ENCODE measurements at places on chromosomes 1 and 21. TPM values are rescaled to one million over a fixed set of nuclear protein-coding genes. Genes with fewer than 3 reads are reported as not detected.
A peak's percentile ranks its signal among the peaks of the same experiment; 100 is the strongest.

DNA sequence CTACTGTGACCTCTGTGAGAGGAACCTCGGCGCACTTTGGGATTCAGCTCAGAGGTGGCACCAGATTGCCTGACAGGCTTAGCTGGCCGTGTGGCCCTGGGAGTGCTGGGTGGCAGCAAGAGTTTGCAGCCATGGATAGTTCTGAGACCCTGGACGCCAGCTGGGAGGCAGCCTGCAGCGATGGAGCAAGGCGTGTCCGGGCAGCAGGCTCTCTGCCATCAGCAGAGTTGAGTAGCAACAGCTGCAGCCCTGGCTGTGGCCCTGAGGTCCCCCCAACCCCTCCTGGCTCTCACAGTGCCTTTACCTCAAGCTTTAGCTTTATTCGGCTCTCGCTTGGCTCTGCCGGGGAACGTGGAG lies 67.5 kb downstream of the DISC1 start:
- H3K27ac ChIP-seq: no peak overlapping the region
- no peak overlapping the region for H3K4me3 ChIP-seq
- H3K36me3 ChIP-seq: no peaks in the 10 kb centered on the region
- no peak for DNase-seq
- no peaks in the 10 kb centered on the region for H3K27me3 ChIP-seq
- H3K4me1 ChIP-seq: no peaks in the 10 kb centered on the region

Gene PHACTR4
- 23.9 TPM for total RNA-seq

- peaks cover 2% of the 10 kb centered on the region for H3K4me1 ChIP-seq
- no peak for DNase-seq
- H3K27ac ChIP-seq: no peak overlapping the region
- H3K36me3 ChIP-seq: peaks cover 43% of the 10 kb centered on the region
- H3K4me3 ChIP-seq: no peak overlapping the region
Observed at GRCh38 chr1:161834967-161835550, 68.9 kb downstream of the ATF6 start.

Gene ATP1A2
- total RNA-seq: not detected

DNA sequence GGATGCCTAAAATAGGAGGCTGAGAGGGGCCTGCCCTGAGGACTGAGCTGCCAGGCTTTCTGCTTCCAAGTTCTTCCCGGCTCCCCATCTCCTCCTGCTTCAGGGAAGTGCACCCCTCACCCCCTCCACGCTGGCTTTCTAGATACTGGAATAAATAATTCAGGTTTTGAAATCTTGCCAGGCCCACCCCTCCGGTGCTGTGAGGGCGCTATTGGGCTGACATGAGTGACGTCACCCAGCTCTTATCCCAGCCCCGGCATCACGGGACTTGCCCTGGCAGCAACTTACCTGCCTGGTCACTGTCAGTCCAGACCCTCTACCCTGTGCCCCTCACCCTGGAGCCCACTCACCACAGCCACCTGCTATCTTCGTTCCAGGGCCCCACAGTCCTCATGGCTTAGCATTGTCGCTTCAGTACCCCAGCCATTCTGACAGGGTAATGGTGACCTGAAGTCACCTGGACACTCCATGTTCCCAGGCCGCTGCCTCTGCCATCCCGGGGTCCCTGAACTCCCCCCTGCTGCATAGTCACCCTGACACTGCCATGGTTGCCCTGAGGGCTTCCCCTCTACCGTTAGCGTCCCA lies 819 bp upstream of the GPR3 start:
- peak overlapping the region; percentile 84 for H3K4me3 ChIP-seq
- peak; percentile 48 for DNase-seq
- peak overlapping the region; percentile 92 for H3K27ac ChIP-seq
- H3K4me1 ChIP-seq: peaks cover 7% of the 10 kb centered on the region
- no peaks in the 10 kb centered on the region for H3K36me3 ChIP-seq

Gene AMY1B
- not detected for total RNA-seq

DNA sequence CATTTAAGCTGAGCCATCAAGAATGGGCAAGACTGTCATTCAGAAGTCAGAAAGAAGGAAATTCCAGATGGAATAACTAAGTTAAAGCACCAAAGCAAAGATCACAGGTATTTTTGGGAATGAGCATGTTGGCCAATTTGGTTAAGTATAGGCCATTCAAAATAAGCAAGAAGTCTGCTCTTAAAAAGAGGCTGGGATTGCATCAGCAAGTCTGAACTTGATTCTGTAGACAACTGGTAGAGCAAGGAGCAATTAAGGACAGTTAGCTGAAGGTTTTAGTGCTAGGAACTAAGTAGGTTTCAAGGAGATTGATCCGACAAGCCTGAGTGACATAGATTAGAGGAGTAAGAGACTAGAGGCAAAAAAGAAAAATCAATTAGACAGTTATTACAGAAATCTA lies 8.4 kb downstream of the ANKRD45 start:
- DNase-seq: no peak
- H3K4me1 ChIP-seq: peaks cover 2% of the 10 kb centered on the region

GRCh38 chr1:238409932-238410331 lies 519.2 kb upstream of the ZP4 start:
- no peaks in the 10 kb centered on the region for H3K27me3 ChIP-seq
- no peak overlapping the region for H3K4me3 ChIP-seq
- no peak for DNase-seq
- no peaks in the 10 kb centered on the region for H3K4me1 ChIP-seq
- H3K36me3 ChIP-seq: no peaks in the 10 kb centered on the region

DNA sequence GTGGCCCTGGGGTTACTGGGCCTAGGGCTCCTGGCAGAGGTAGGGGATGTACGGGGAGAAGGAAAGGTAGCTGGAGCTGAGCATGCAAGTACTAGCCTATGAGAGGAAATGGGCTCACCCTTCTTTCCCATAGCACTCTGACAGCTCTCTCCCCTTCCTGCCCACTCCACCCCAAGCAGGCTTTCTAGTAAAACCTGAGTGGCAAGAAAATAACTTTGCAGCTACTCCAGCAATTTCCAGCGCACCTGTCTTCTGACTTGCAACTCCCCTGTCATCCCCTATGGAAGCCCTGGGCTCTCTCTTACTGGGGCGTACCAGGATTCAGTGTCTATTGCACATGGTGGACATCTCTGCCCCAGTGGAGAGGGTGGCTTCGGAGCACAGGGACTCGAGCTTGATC lies 6.7 kb upstream of the IVL start:
- no peaks in the 10 kb centered on the region for H3K4me1 ChIP-seq
- no peak for DNase-seq
- H3K27me3 ChIP-seq: peaks cover 26% of the 10 kb centered on the region

GRCh38 chr1:23214640-23215039 lies 2.7 kb downstream of the HTR1D start:
- no peak overlapping the region for H3K27ac ChIP-seq
- H3K4me3 ChIP-seq: no peak overlapping the region
- H3K36me3 ChIP-seq: no peaks in the 10 kb centered on the region
- DNase-seq: no peak
- H3K27me3 ChIP-seq: peaks cover 71% of the 10 kb centered on the region

GRCh38 chr1:21886486-21887215 lies 50.5 kb downstream of the HSPG2 start:
- no peaks in the 10 kb centered on the region for H3K4me1 ChIP-seq
- no peaks in the 10 kb centered on the region for H3K27me3 ChIP-seq
- no peaks in the 10 kb centered on the region for H3K36me3 ChIP-seq
- no peak for DNase-seq

GRCh38 chr1:217568200-217568599 lies 62.7 kb downstream of the GPATCH2 start:
- DNase-seq: no peak
- no peaks in the 10 kb centered on the region for H3K27me3 ChIP-seq
- H3K4me3 ChIP-seq: no peak overlapping the region
- H3K4me1 ChIP-seq: no peaks in the 10 kb centered on the region
- H3K27ac ChIP-seq: no peak overlapping the region

GRCh38 chr1:199020051-199020450 lies 381.2 kb downstream of the PTPRC start:
- H3K4me3 ChIP-seq: no peak overlapping the region
- H3K4me1 ChIP-seq: peaks cover 9% of the 10 kb centered on the region
- H3K27ac ChIP-seq: no peak overlapping the region
- H3K27me3 ChIP-seq: no peaks in the 10 kb centered on the region

- peaks cover 4% of the 10 kb centered on the region for H3K4me1 ChIP-seq
- no peaks in the 10 kb centered on the region for H3K36me3 ChIP-seq
- no peak for DNase-seq
- peaks cover 4% of the 10 kb centered on the region for H3K27me3 ChIP-seq
- no peak overlapping the region for H3K27ac ChIP-seq
Observed at GRCh38 chr1:184909019-184909418, 65.3 kb downstream of the NIBAN1 start.

DNA sequence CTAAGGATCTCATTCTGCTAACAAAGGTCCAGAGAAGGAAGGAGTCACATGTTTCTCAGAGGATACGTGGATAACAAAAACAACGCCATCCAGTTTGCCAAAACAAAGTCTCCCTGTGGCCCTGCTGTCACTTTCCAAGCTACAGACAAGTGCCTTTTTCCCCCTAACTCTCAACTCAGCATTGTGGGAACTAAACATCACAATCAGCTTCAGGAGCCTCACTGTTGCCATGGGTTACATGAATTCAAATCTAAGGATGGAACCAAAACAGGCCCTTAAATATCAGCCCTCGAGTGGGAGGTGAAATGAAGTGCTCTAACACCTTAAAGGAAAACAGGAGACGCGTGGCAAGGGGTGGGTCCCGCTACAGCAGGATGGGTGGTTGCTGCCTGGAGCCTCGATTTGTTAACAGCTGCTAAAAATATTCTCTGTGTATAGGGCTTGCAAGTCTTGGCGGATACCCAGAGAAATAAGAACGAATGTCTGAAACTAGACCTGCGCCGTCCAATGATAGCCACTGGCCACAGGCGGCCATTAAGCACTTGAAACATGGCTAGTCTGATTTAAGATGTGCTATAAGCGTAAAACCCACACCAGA lies 66.4 kb upstream of the SOD1 start:
- no peak overlapping the region for H3K27ac ChIP-seq
- H3K4me3 ChIP-seq: no peak overlapping the region
- no peaks in the 10 kb centered on the region for H3K36me3 ChIP-seq

GRCh38 chr1:209485167-209485566 lies 98.3 kb upstream of the CAMK1G start:
- DNase-seq: no peak
- H3K27me3 ChIP-seq: no peaks in the 10 kb centered on the region
- H3K27ac ChIP-seq: no peak overlapping the region
- H3K4me3 ChIP-seq: no peak overlapping the region

Gene TFF3
- not detected for total RNA-seq

- no peak overlapping the region for H3K27ac ChIP-seq
- H3K36me3 ChIP-seq: no peaks in the 10 kb centered on the region
- peaks cover 6% of the 10 kb centered on the region for H3K27me3 ChIP-seq
- H3K4me3 ChIP-seq: no peak overlapping the region
- peaks cover 4% of the 10 kb centered on the region for H3K4me1 ChIP-seq
- DNase-seq: no peak
Observed at GRCh38 chr1:50270926-50271325, 152.3 kb downstream of the DMRTA2 start.

DNA sequence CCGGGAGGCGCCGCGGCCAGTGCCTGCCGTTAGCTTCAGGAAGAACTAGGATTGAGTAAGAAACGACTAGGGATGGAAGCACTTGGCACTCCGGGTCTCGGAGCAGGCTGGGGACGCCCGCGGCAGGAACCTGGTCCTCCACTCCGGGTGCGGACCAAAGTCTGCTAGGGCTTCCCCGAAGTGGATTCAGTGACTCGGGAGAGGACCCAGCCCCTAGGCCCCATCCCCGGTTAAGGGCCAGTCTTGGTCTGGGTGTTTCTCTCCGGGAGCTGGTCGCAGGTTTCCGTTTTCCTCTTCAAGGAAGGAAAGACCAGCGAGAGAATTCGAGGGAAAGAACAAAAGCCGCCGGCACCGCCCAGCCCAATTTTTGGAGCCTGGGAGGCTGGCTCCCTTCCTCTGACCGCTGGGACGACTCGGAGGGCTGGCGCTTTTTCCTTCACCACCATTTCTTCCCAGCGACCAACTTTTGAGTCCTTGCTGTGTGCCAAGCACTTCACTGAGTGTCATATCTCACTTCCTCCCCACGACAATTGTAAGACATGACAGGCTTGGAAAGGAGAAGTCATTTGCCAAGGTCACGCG lies 16.8 kb upstream of the STMN1 start:
- no peaks in the 10 kb centered on the region for H3K36me3 ChIP-seq
- no peak for DNase-seq
- H3K4me3 ChIP-seq: peak overlapping the region; percentile 48
- peaks cover 10% of the 10 kb centered on the region for H3K27me3 ChIP-seq

- peaks cover 53% of the 10 kb centered on the region for H3K27me3 ChIP-seq
- no peak for DNase-seq
- H3K27ac ChIP-seq: no peak overlapping the region
Observed at GRCh38 chr1:37734629-37735591, 30.0 kb downstream of the EPHA10 start.

DNA sequence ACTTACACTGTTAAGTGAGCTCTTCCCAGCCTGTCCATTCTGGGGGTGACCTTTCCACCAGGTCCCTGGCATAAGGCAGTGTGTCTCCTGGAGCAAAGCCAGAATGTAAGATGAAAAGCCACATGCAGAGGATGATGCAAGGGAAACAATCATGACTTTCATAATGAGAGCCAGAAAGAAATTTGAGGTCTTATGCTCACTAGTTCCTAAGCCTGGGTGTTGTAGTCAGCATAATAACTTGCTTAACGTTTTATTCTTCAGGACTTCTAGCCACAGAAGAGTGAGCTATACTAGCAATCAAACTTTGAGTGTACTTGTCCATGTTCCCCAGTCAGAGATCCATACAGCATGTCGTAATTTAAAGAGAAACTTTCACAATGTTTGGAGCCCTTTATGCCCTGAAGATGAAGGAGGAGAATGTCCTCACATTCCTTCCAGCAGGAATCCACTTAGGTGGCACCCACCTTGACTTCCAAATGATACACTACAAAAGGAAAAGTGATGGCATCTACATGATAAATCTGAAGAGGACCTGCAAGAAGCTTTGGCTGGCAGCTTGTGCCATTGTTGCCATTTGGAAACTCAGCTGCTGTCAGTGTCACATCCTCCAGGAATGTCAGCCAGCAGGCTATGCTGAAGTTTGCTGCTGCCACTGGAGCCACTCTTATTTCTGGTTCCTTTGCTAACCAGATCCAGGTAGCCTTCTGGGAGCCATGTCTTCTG lies 60.5 kb upstream of the FOXD3 start:
- no peak for DNase-seq
- peaks cover 36% of the 10 kb centered on the region for H3K27me3 ChIP-seq
- H3K4me1 ChIP-seq: no peaks in the 10 kb centered on the region

GRCh38 chr1:169326261-169326955 lies 41.2 kb downstream of the NME7 start:
- H3K27me3 ChIP-seq: no peaks in the 10 kb centered on the region
- H3K27ac ChIP-seq: peak overlapping the region; percentile 87
- DNase-seq: no peak
- H3K36me3 ChIP-seq: peaks cover 38% of the 10 kb centered on the region
- peaks cover 36% of the 10 kb centered on the region for H3K4me1 ChIP-seq

- H3K27me3 ChIP-seq: peaks cover 6% of the 10 kb centered on the region
- H3K4me3 ChIP-seq: peak overlapping the region; percentile 71
- peaks cover 76% of the 10 kb centered on the region for H3K4me1 ChIP-seq
- peak; percentile 56 for DNase-seq
- peaks cover 16% of the 10 kb centered on the region for H3K36me3 ChIP-seq
- H3K27ac ChIP-seq: peak overlapping the region; percentile 75
Observed at GRCh38 chr21:34974162-34974981, 74.7 kb downstream of the RUNX1 start.

- no peak overlapping the region for H3K4me3 ChIP-seq
- no peak for DNase-seq
- H3K36me3 ChIP-seq: no peaks in the 10 kb centered on the region
- no peaks in the 10 kb centered on the region for H3K27me3 ChIP-seq
- H3K27ac ChIP-seq: no peak overlapping the region
- H3K4me1 ChIP-seq: no peaks in the 10 kb centered on the region
Observed at GRCh38 chr21:27677546-27677945, 710.7 kb upstream of the ADAMTS5 start.

GRCh38 chr1:179234863-179235262 lies 5.4 kb upstream of the ABL2 start:
- peaks cover 8% of the 10 kb centered on the region for H3K4me1 ChIP-seq
- H3K4me3 ChIP-seq: no peak overlapping the region
- no peaks in the 10 kb centered on the region for H3K27me3 ChIP-seq
- H3K36me3 ChIP-seq: no peaks in the 10 kb centered on the region
- no peak overlapping the region for H3K27ac ChIP-seq
